ENCODE measurements at places on chromosomes 5 and 9.

GRCh38 chr5:114191441-114191840 is 170.4 kb upstream of the KCNN2 start:
- peak; percentile 2 for DNase-seq

DNA sequence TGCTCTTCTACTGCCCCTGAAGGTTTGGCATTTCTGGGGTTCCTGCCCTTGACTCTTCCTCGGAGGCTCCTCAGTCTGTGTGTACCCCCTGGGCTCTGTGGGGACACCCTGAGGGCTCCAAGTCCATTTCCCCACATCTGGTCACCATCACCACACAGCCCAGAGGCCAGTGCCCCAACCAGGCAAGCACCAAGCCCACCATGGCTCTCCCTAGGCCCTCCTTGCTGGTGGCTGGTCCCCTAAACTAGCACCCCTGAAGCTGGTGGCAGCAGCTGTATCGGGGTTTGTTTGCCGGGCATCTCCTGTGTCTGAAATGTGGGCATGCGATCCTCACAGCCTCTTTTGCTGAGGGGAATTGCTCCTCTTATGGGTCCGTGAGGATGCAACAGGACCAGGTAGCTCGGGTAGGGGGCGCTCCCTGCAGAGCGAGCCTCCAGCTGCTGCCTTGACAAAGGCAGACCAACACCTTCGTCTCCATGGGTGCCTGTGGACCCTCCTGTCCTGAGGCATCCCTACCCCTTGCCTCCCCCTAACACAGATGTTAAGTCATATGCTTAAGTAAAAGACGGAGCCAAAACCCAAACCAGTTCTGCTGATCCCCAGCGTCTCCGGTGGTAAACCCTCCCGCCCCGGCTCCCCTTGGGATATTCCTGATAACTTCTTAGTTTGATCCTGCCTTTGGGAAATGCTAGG is 138.9 kb upstream of the IRX4 start:
- no peak for DNase-seq

DNA sequence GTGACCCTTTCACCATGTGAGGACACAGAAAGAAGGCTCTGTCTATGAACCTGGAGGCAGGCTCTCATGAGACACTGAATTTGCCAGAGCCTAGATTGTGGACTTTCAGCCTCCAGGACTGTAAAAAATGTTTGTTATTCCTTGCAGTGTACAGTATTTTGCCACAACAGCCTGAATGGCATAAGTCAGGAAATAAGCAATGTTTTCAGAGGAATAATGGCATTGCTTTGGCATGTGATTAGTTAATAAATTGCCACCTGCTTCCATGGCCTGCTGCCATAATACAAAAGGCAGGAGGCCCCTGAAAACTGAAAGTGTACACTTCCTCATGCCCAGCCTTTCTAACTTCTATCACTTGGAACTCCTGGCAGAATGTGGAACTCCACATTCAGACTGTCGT is 408.1 kb downstream of the GADD45G start:
- DNase-seq = no peak

DNA sequence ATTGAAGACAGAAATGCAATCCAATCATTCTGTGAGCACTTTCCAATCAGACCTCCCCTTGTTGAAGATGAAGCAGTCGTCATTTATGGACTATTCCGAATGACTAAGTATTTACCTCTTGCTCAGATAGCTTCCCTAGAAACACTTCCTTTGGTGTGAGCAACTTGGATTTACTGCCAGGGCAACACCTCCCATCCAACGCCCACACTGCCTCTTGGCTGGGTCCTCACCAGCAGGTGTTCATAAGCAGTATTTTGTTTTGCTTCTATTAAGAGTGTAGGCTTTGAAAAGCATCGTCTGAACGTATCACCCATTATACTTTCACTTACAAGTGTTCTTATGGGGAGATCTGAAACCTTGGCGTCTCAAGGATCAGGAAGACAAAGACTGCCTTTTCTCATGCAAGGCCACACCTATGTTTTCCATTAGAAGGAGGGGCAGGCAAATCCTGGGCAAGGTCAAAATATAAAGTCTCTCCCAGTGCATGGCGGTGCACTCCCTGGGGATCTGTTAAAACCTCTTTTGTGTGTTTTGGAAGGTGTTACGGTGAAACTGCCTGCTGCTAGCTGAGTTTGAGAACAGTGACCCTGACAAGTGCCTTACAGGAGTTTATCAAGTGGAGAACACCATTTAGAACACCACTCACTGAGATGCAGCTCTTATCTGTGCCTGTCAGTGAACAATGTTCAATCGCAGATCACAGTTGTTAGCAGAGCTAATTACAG is 10.6 kb upstream of the MARCHF3 start:
- peak; percentile 63 for DNase-seq

DNA sequence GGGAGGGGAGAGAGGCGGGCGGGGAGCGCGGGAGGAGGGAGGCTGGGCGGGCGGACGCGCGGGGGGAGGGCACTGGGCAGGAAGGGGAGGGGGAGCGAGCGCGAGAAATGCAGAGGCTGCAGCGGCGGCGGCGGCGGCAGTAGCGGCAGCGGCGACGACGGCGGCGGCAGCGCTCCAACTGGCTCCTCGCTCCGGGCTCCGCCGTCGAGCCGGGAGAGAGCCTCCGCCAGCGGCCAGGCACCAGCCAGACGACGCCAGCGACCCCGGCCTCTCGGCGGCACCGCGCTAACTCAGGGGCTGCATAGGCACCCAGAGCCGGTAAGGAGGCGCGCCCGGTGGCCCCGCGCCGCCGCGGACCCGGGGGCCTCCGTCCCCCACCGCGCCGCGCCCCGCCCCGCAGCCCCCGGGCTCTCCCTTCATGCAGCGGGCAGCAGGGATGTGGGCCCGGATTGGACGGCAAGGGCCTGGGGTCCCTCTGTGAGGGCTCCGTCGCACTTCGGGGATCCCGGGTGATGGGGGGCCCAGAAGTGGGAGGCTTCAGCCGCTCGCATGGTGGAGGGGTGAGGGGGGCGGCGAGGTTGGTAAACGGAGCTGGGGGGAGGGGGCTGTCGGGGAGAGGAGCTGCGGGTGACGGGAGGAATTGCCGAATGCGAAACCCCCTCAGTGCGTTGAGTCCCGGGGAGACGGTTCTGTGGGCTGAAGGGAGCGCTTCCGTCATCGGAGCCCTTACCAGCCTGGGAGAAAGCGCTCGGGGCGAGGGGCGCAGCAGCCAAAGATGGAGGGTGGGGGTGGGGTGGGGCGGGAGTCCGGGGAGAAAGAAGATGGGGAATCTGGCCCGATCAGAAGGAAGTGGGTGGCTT is at the start of gene BASP1:
TSS of gene BASP1 (plus strand) at position 139 of the 860 bp plus-strand sequence. CDS start 57,586 bp downstream, outside the sequence.
- peak; percentile 87 for DNase-seq

DNA sequence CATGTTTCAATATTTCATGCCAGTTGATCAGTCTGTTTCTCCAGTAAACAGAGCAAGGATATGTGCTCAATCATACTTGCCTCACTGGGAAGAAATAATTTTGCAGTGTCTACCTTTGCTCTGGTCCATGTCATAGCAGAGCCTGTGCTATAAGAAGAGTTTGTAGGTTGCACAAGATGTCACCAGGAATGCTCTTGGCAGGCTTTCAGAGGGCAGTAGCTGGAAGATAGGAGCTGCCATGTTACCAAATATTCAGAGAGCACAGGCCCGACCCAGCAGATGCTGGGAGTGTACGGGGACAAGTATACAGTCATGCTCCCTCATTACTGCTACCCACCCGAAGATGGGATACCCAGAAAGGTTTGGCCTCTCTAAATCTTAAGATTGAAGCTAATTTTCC is 102.7 kb downstream of the UGCG start:
- DNase-seq = no peak

- DNase-seq = peak; percentile 95
Measured at GRCh38 chr9:37953775-37954437, 50.0 kb upstream of the SLC25A51 start.

- no peak for DNase-seq
Measured at GRCh38 chr5:137075163-137075970, 423.8 kb downstream of the SPOCK1 start.

DNA sequence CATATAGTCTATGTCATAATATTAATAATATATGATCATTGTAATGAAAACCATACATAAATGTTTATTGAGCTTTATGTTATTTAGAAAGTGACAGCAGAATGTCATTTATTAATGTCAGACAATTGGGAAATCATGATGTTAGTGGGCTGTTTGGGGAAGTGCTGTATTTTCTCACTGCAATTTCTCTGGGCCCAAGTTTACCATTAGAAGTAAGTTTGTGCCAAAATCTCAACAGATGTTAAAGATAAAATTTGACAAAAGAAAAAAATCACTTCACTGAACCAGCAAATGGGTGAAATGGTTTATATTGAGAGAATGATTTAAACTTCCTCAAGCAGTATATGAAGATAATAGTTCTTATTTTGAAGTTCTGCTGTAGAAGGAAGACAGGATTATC is 433.2 kb upstream of the SMARCA2 start:
- DNase-seq = no peak

- DNase-seq = peak; percentile 18
Measured at GRCh38 chr5:16547200-16547842, 69.5 kb downstream of the RETREG1 start.

DNA sequence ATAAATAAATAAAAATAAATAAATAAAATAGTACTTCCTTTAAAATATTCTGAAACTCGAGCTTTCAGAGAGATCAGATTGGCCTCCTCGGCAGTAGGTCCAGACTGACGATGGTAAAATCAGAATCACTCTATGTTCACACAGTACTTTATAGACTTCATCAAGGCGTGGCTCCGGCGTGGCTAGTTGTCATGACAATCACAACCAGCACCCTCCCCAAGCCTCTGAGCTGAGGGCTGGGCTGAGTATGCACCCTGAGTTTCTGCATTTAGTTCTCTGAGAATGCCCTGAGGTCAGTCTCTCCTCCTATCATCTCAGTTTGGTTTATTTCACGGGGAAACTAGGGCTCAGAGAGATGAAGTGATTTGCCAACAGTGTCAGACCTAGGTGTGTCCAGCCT is 43.3 kb upstream of the BARHL1 start:
- no peak for DNase-seq

DNA sequence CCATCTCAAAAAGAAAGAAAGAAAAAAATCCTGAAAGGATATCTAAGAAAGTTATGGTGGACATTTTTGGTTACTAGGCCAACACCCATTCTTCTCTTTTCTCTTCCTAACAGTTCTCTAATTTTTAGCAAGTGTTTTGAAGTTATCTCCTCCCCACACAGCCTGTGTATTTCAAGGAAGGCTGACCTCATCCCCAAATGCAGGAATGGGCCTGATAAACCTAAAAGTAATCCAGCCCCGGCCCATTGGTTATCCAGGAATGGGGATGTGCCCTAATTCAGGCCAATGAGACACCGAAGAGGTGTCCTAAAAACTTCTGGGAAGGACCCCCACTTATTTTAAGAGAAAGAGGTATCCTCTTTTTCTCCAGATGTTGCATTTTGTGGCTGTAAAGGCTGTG is 46.6 kb downstream of the F2R start:
- no peak for DNase-seq

- DNase-seq = peak; percentile 34
Measured at GRCh38 chr5:72648480-72648879, 141.3 kb upstream of the ZNF366 start.

- no peak for DNase-seq
Measured at GRCh38 chr9:73065439-73065838, 86.2 kb upstream of the ANXA1 start.

DNA sequence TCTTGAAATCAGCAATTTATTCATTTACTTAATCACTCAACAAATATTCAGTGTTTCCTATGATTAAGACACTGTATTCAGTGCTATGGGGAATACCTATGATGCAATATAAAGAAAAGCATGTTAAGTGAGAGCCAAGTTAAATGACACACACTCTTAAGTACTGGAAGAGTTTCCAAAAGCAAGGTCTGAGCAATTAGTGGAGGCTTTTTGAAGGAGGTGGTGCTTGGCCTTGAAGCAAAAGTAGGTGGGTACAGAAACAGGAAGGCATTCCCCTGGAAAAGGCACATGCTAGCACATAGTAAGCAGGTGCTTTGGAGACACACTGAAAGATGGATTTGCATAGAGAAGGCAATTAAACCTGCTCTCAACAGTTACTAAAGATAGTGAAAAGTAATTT is 4.0 kb downstream of the TSLP start:
- DNase-seq = peak; percentile 75

DNA sequence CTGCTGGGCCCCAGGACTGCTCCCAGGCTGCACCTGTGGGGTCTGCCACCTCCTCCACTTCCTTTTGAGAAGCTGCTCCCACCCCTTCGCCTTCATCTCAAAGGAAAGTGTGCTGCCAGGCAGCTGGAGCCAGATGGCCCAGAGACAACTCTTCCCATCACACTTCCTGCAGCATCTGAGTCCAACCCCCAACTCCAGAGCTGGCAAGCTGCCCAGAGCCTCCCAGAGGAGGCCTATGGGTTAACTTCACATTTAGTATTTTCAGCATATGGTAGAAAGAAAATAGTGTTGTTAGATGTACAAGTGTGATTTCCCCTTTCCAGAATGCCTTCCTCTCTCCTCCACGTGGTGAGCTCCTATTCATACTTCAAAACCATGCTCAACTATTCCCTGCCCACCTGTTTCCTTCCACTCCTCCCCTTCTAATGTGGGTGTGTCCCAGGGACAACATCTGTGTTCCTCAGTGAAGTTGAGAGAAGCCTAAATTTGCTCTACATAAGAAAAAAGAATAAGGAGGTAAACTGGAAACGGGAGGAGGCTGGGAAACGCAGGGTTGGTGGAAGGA is 38.6 kb upstream of the KCNMB1 start:
- no peak for DNase-seq

DNA sequence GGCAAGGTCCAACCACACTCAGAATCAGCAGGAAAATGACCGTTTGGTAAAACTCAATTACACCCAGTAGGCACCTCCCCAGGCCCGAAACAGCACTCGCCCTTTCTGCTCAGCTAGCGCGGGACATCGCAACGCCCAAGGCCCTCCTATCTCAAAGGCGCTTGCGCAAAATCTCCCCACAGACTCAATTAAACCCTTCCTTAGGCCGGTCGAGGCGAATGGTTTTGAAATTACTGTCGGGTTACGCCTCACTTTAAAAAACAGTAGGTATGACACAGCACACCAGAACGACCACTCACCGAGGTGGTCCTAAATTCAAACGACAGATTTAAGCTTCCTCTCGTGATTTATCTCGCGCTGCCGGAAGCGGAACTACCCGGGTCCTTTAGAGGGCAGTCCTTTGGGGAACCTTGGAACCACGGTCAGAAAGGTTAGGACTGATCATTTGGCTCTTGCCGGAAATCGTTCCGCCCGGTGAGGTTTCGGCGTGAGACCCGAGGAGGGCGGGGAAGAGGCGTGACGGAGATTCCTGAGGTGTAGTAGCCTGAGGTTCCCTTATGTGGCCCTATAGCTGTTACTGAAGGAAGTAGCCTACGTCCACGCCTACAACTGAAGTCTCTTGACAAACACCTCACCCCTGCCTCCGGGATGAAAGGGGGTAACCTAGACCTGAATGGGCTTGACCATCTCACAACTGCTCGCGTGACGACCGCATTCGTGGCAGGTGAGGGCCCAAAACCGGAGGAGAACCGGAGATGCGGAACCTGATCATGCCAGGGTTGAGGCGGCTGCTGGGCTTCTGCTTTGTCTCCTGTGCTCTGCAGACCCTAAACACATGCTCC is at the start of the genes GIN1 and PPIP5K2:
TSS of gene GIN1 (minus strand) at position 374 of the 842 bp plus-strand sequence. CDS start 11,431 bp downstream, outside the sequence.
TSS of gene PPIP5K2 (plus strand) at position 537 of the 842 bp plus-strand sequence. CDS start 9,289 bp downstream, outside the sequence.
- DNase-seq = peak; percentile 99

DNA sequence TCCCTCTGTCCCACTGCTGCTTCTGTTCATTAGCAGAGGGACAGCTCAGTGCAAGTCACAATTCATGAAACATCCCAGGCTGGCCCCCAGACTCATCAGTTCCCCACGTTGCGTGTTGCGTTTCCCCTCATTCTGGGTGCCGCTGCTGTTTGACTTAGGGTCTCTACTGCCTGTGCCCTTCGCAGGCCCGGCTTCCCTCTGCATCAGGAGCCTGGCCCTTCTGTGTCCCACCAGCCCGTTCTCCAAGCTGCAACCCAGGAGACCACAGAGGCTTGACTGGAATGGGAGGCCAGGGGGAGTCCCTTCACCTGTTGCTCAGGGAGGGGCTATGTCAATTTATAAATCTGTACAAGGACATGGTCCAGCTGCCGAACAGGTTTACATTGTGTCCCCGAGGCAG is 53.9 kb upstream of the SUSD3 start:
- no peak for DNase-seq

Data from astrocyte of the spinal cord (primary cell).